ENCODE measurements at places on chromosomes 3 and 15. TPM values are rescaled to one million over a fixed set of nuclear protein-coding genes. Genes with fewer than 3 reads are reported as not detected.

The EAF2 gene
- total RNA-seq, result 1.7 TPM

The IQCF5 gene
- total RNA-seq, result not detected

The ZBBX gene
- total RNA-seq, result 1.3 TPM

The BFSP2 gene
- total RNA-seq, result not detected

The UBE2E2 gene
- total RNA-seq, result 110 TPM

The PLA2G4B gene
- 1.8 TPM for total RNA-seq

The ADGRG7 gene
- total RNA-seq, result not detected

The ITPR1 gene
- total RNA-seq, result 9.0 TPM

The LXN gene
- total RNA-seq, result 18.1 TPM

The PTPN23 gene
- total RNA-seq, result 40.4 TPM

The IRAK2 gene
- 2.1 TPM for total RNA-seq

The MAPKAPK3 gene
- 23.4 TPM for total RNA-seq

The GRIP2 gene
- total RNA-seq, result 3.3 TPM

The CKMT1A gene
- 1.2 TPM for total RNA-seq

The WHAMM gene
- 8.3 TPM for total RNA-seq

The BHLHE40 gene
- 185 TPM for total RNA-seq

The ANKUB1 gene
- total RNA-seq, result not detected

The CLDN18 gene
- not detected for total RNA-seq

The CCDC9B gene
- total RNA-seq, result 10.1 TPM

The CSPG5 gene
- total RNA-seq, result 1.2 TPM

The PPP1R14D gene
- total RNA-seq, result not detected

The COLQ gene
- total RNA-seq, result 1.2 TPM

The ALAS1 gene
- 51.4 TPM for total RNA-seq
